ENCODE measurements at places on chromosomes 1 and 21.

- no peak for DNase-seq
Measured at GRCh38 chr21:40333731-40334130, 466.5 kb downstream of the PCP4 start.

- no peak for DNase-seq
Measured at GRCh38 chr1:76262601-76263000, 188.1 kb downstream of the ST6GALNAC3 start.

DNA sequence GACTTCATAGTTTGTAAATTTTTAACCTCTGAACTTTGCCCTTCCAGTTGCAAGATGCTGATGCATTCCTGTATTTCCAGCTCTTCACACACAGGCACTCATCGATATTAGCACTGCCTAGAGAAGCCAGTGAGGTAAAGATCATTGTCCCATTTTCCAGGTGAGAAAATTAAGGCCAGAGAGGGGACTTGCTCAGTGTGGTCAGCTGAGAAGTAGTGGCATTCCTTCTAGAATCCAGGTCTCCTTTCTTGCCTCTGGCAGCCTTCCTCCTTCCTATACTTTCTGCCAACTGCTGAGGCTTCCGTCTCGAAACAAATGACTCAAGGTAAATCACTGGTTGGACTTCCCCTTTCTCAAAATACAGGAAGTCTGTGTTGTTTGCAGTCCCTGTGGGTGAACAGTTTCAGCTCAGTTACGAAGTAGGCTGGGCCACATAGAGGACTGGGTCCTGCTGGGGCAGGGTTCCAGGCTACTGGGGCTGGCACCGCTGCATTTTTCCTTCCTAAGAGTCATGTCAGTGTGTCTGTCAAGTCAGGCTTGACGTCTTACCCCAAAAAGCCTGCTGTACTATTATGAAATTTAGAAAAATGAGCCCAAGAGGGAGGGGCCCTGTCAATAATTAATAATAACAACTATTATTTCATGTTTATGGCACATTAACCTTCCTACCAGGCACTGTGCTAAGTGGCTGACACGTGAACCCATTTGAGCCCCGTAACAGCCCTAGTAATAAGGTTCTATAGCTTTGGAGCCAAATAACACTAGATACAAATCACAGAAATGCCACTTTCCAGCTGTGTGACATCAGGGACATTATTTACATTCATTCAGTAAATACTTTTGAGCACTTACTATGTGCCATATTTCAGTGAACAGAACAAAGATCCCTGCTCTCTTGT, 16.6 kb upstream of the RNF19B start:
- peak; percentile 87 for DNase-seq

GRCh38 chr21:38494703-38495102, 3.6 kb downstream of the ERG start:
- DNase-seq: no peak

DNA sequence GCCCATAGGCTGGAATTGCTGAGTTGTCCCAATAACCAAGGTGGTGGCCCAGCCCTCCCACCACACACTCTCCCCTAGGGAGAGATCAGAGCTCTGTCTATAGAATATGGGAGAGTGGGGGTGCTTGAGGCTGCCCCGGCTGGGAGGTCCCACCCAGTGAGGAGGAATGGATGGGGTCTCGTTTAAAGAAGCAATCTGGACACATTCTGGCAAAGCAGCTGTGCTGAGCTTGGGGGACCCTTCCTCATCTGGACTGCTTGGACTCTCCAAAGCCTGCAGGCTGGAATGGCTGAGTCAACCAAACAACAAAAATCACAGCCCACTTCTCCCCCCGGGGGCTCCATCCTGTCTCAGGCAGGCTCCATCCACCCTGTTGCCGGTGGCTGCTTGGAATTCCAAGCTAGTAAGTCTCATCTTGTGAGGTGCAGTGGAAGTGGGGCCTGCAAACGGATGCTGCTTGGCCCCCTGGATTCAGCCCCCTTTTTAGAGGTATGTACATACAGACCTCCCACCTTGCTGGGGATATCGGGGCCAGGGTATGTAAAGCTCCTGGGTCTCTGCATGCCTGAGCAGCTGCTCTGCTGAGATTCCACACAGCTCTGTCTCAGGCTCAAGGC, 67.1 kb upstream of the FAM78B start:
- no peak for DNase-seq

Measured in CD4-positive, alpha-beta T cell treated with Interleukin-4 for 1 hour (primary cell).